ENCODE measurements at places on chromosomes 7 and 10. TPM values are rescaled to one million over a fixed set of nuclear protein-coding genes. Genes with fewer than 3 reads are reported as not detected.

Gene GRM3
- total RNA-seq: not detected

Gene C10orf67
- total RNA-seq: not detected

Gene RPEL1
- total RNA-seq: not detected

Gene IQUB
- total RNA-seq: 0.53 TPM

Gene LRGUK
- total RNA-seq: 0.13 TPM

Gene KLF14
- total RNA-seq: not detected

Gene TMEM196
- not detected for total RNA-seq

Gene CDK13
- total RNA-seq: 50.4 TPM

Gene ANKRD61
- total RNA-seq: 0.26 TPM

Gene TMEM130
- total RNA-seq: 0.25 TPM

Gene ST8SIA6
- not detected for total RNA-seq

Gene NRAP
- not detected for total RNA-seq

Gene INPP5A
- 90.2 TPM for total RNA-seq

Gene FAM25C
- not detected for total RNA-seq

Gene DOCK4
- 46.6 TPM for total RNA-seq

Gene HTR5A
- total RNA-seq: not detected

Gene TUBB8
- total RNA-seq: not detected

Gene OPN4
- total RNA-seq: not detected

Gene MRLN
- total RNA-seq: not detected

Gene EIF3B
- total RNA-seq: 180 TPM

Gene CARD11
- total RNA-seq: 0.13 TPM

Gene LMTK2
- total RNA-seq: 7.4 TPM

Gene EN2
- not detected for total RNA-seq

Gene FFAR4
- not detected for total RNA-seq
